HS-5 (cell line): ENCODE measurements at places on chromosomes 4 and X.
A peak's percentile ranks its signal among the peaks of the same experiment; 100 is the strongest.

- no peak for DNase-seq
These were observed 36.3 kb downstream of the RPS6KA3 start for GRCh38 chrX:20230406-20230805.

GRCh38 chr4:8112036-8112576 is 46.5 kb downstream of the ABLIM2 start:
- DNase-seq, result no peak

- DNase-seq, result no peak
These were observed 43.0 kb upstream of the TEX13D start for GRCh38 chrX:124289443-124289842.

- DNase-seq, result no peak
These were observed 75.9 kb downstream of the QRFPR start for GRCh38 chr4:121304893-121305292.

DNA sequence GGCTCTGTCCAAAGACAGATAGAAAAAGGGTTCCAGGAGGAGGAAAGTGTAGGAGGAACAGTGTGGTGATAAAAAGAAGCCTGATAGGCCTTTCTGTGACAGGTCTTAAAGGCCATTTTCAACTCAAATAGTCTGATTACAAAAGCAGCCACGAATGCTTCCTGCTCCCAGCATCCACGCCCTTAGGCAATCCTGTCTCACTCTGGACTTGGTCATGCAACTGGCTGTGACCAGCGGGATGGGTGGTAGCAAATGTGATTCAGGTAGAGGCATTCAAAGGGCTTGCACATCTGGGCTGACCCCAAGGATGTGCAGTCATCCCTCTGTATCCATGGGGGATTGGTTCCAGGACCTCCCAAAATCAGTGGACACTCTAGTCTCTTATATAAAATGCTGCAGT is 14.4 kb upstream of the SEPSECS start:
- DNase-seq, result no peak

DNA sequence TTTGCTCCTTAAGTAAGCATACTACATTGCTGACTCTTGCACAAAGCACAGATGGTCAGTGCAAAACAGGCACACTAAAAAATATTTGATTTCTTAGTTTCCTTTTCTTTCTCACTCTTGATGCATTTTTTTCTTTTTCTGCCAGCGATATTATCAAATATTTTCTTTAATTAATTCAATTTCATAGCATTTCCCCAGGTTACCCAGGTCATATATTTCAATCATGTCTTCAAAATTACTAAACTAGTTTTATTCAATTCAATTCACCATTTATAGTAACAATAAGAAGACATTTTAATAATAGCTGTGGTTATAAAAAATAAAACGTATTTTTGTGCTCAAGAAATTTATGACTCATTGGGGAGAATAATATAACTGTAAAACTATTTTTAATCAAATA is 421.2 kb downstream of the GASK1B start:
- DNase-seq, result no peak

- peak; percentile 22 for DNase-seq
These were observed 547.8 kb upstream of the PCDH7 start for GRCh38 chr4:30172416-30172815.

DNA sequence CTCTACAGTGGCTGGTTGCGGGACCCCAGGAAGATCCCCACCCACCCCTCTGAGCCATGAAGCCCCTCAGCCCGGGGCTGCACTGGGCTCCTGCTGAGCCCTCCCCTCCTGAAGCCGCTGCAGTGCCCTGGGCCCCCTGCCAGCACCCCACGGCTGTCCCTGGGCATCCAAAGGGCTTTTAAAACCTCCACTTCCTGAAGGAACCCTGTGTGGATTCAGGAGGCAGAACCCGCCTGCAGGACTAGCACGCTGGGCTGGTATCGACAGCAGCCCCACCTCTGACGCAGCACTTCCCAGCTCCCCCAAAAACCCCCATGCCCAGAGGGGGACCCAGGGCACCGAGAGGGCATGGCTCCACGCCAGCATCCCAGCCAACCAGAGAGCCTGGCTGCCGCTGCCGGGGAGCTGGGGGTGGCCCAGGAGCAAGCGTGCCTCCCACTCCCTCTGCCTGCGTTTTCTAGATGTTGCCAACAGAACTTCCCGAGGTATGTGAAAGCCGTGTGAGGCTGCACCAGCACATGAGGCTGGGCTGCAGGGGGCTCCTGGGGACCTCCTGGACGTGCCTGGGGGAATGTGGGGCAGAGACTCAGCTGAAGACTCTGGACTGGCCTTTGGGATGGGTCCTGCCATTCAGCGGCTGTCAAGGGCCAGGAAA is 6.3 kb downstream of the MXD4 start:
- no peak for DNase-seq

GRCh38 chr4:135192751-135193535 is 991.4 kb upstream of the PABPC4L start:
- DNase-seq, result no peak

DNA sequence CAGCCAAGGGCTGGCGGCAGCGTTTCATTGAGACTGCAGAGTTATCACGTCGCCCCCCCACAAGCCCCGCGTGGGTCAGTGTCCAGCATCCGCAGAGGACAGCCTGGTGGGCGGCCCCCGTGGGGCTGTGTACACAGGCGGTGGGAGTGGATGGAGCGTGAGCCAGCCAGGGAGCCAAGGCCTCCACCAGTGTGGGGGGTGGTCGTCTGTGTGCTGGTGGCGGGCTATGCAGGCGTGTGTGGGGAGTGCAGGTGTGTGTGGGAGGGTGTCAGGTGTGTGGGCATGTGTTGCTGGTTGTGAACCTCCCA is 56.5 kb upstream of the NKX1-1 start:
- no peak for DNase-seq

DNA sequence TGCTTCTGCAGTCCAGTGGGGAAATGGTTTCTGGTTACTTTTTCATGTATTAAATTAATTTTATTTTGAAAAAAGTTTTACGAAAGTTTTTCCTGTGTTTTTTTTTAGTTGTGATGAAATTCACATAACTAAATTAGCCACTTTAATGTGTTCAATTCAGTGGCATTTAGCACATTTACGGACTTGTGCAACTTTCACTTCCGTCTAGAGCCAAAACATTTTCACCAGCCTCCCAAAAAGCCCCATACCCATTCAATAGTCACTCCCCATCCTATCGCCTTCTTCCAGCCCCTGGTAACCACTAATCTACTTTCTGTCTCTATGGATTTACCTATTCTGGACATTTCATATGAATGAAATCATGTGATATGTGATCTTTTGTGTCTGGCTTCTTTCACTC is 22.8 kb upstream of the TBL1X start:
- DNase-seq, result no peak

DNA sequence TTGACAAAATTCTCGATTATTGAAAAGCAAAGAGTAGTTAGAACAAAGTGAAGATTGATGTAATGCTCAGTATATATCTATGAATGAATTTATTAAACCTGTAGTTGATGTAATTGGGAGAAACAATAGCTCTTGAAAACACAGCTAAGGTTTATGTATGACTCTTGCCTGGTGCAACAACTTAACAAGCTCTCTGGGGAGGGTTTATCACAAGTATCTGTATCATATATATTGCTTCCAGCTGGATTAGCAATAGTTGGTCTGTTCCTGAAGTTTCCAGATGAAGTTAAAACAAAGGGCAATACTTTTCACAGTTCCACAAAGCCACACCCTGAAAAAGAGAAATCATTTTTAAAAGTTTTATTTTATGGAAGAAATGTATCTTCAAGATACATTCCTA is 91.4 kb downstream of the ARSJ start:
- DNase-seq, result no peak

DNA sequence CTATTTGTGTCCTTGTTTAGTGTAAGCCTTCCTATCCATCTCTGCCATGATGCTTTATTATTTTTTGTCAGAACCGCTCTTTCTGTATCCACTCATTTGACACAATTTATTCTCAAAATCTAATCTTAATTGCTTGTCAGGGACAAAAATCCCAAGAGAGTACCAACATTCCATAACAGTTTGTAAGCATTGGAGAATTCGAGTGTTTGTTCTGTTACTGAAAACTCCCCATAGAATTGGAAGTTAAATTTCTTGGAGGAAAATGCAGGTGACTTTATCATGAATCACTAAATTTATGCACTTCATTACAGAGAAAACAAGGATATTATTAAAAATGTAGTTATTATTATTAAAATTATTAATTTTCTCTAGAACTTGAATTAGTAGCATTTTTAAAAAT is 1986.1 kb downstream of the ARAP2 start:
- DNase-seq, result peak; percentile 25

GRCh38 chrX:127243654-127244053 is 424.1 kb downstream of the PRR32 start:
- no peak for DNase-seq

DNA sequence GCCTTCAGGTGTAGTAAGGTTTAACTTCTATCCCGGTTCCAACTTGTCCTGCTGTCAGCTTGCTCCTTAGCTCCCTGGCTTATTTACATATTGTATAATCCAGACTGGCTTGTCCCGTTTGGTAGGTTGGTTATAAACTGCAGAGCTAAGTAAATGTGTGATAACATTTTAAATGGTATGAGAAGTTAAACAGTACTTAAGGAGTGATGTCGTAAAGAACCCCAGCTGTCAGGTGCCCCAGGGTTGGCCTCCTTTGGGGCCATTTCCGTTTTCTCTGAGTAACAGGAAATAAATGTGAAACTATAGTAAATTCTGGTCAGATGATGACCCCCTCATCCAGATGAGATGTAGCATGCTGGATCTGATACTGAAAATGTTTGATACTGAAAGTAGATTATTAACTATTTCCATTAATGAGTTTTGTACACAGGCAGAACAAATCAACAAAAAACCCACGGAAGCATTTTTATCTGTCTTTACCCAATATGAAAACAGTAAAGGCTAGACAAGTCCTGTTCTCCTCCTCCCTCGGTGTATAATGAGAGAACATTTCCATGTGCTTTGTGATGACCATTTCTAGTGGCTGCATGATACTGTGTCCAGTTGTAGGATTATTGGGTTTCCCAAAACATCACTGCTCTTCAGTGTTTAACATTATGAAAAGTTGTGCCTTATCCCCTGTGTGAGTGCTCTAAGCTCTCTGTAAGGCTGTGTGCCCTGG is 22.4 kb downstream of the GAB1 start:
- DNase-seq, result peak; percentile 74

DNA sequence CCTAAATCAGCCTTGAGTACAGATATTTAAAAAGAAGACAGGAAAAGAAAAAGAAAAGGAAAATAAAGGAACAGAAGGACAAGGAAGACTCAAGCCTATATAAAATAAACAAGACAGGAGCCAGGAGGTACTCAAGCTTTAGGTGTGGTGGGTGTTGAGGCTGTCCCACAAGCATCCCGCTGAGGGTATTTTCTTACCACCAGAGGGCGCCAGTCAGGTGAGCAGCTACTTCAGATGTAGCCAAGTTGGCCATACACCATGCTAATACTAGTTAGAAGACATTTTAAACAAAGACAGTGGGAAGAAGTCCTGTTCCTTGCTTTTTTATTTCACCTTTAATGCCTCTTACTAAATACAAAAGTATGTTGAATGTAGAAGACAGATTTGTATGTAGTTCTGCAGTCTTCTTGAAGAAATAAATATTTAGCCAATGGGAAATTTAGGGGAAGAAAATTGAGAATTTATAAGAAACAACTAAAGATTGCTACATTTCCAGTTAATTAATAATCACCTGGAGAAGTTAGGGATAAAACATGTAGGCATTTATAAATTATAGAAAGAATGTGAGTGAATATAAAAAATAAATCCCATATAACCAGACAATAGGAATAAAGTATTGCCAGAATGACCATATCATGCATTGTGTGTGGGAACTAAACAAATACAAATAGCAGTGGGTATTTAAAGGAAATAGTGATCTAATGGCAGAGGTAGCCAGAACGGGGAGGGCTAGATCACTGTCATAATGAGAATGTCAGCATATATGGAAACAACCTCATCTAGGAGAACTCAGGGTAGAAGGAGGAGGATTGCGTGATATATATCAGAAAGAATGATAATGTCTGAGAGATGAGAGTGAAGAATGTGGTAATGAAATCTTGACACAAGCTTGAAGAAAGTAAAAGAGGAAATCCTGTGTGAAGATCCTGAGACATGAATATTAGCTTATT is 71.0 kb downstream of the MTHFD2L start:
- DNase-seq, result no peak

DNA sequence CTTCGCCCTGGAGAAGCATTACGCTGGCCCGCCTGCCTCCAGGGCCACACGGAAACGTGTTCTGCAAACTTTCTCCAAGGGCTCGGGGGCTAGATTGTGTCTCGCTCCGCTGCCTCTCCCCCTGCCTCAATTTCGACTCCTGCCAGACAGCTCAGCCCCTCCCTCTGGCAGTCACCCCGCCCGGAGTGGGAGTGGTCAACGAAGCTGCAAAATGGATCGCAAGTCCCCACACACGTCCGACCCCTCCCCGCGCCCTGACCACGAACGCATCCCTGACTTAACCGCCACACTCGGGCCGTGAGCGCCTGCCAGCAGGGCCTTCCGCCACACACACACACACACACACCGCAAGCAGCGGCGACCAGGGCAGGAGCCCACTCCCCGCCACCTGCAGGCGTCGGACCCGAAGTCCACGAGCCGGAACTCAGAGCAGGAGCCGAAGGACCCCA is 47.0 kb upstream of the NKAP start:
- DNase-seq, result no peak

- DNase-seq, result no peak
These were observed 162.0 kb upstream of the ATP6AP2 start for GRCh38 chrX:40418813-40419195.

DNA sequence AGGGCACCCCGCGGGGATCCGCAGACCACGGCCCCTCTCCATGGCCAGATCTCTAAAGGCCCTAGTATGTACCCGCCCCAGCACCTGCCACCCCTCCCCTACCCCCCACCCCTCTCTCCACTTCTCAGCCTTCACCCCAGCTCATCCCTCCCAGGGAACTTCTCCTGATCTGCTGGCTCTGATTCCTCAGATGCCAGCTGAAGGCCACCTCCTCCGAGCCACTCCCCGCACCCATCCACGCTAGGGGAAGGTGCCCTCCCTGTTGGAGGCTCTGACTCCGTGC is 11.9 kb downstream of the PSAPL1 start:
- DNase-seq, result no peak

DNA sequence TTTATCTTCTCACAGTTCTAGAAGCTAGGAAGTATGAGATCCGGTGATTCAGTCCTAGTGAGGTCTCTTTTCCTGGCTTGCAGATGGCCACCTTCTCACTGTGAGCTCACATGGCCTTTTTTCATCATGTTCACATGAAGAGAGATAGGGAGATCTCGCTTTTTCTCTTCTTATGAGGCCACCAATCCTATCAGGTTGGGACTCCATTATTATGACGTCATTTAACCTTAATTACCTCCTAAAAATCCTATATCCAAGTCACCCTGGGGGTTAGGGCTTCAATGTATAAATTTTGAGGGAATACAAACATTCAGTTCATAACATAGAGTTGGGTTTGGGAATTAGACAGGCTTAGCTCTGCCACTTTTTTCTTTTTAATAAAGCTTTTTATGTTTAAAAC is 6.0 kb upstream of the BTC start:
- DNase-seq, result no peak

- no peak for DNase-seq
These were observed 24.2 kb upstream of the ARHGEF9 start for GRCh38 chrX:63809173-63809572.

GRCh38 chr4:48129307-48130014 is 4.6 kb downstream of the TXK start:
- DNase-seq, result no peak
